ENCODE measurements at places on chromosomes 16 and 17.

- peak; percentile 13 for DNase-seq
These were observed 1.1 kb downstream of the ANKRD11 start for GRCh38 chr16:89489040-89489897.

DNA sequence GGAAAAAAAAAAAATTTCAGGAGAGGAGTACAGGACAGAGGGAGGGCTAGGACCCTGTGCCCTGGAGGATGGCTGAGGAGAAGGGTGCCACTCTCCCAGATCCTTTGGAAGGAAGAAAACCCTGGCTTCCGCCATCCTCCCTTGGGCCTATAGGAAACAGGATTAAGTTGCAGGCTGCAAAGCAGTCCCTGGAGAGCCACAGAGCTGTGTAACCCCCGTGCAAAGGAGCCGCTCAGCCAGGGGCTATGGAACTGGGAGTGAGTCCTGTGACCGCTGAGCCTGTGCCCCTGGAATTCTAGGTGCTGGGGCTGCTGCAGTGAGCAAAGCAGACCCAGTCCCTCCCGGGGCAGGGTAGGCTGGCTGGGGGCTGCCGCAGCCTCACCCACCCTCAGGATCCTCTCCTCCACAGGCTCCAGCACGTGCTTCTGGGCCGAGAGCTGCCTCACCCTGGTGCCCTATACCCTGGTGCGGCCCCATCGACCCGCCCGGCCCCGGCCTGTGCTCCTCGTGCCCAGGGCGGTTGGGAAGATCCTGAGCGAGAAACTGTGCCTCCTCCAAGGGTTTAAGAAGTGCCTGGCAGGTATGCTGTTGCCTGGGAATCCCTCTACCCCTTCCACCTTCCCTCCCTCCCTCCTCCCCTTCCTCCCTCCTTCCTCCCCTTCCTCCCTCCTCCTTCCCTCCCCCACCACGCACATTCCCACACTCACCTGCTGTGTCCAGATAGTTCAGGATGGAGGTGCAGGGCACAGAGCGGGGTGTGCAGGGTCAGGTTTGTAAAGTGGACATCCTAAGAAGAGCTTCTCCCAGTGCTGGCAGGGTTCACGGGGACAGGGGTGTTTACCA lies 15.3 kb downstream of the SGSH start:
- no peak for DNase-seq

GRCh38 chr16:67342616-67343015 lies 16.0 kb downstream of the LRRC36 start:
- DNase-seq: no peak

- no peak for DNase-seq
These were observed 5.8 kb upstream of the RARA start for GRCh38 chr17:40303009-40303657.

DNA sequence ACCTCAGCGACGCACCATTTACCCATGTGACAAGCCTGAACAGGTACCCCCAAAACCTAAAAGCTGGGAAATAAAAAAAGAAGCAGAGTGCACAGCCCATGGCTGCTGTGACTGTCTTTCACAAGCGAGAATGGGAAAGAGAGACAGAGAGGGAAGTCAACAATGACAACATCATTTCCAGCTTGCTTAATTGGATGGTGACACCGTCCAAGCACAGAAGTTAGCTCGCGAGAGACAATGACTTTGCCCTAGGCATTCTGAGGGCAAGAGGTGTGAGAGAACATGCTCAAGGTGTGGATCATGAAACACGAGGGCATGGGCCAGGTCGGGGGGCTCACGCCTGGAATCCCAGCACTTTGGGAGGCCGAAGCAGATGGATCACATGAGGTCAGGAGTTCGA lies 19.3 kb upstream of the NSMCE1 start:
- DNase-seq: no peak

- no peak for DNase-seq
These were observed 10.0 kb upstream of the HES7 start for GRCh38 chr17:8133941-8134340.

DNA sequence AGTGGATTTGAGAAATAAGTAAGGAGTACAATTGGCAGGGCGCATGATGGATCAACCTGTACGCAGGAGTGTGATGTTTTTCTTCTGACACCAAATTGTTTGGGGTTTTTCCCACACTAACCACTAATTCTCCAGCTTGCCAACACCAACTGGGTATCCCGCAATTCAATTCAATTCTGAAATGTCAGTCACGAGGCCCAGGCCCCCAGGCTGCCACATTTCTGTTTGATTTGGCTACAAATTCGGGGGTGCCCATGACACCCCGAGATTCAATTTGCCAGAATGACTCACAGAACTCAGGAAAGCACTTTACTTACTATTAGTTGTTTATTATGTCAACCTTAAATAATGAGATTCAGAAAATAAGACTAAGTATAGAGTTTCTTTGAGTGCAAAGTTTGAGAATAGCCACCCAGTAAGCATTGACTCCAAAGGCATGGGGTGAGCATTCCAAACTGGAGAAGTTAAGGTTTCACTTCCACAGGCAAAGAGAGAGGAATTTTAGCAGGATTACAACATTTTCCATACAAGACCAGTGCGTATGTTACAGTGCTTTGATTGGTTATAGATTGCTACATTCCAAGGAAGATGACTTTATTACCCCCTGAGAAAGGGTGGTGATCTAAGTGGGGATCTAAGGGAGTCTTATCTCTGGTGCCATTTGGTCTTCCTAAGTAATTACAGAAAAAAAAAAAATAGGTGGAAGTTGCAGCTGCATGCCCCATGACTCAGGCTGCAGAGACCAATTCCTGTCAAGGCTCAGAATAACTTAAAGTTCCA lies 11.5 kb downstream of the SLC46A1 start:
- no peak for DNase-seq

DNA sequence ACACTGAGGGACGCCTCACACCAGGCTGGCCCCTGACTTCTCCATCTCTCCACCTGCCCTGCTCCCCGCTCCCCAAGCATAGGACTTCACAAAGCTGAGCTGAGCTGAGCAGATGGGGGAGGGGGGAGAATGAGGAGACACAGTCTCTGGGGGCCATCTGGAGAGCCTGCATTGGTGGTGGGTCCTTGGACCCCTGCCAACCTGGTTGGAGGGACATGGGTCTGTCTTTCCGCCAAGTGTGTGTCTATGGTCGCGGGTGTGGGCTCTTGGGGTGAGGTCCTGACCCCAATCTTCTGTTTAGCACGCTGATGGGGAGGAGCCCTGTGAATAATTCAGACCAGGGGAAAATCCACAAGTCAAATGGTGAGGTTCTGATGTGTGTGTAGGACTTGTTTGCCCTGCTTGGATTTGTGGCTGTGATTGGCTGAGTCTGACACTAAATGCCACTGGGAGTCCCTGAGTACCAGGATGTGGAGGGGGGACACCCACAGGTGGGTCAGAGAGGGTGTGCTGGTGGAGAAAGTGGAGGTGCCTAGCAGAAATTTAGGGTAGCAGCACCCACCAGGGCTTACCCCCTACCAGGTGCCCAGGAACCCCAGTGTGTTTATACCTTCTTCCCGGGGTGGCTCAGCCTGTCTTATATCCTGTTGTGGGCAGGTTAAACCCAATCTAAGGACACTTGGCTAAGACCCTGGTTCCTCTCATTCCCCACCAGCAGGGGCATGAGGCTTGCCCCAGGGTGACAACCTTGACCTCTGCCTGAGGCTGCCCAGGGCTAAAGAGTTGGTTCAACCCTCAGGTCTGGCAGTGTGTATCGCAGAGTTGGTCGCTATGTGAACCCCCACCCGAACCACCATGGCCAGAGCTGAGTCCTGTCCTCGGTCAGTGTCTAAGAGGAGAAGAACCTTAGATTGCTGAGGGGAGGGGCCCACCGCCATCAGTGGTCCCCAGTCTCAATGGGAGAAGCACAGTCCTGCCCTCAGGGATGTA lies 2.1 kb downstream of the FMNL1 start:
- DNase-seq: no peak

GRCh38 chr16:50881331-50881830 lies 139.5 kb downstream of the CYLD start:
- no peak for DNase-seq

DNA sequence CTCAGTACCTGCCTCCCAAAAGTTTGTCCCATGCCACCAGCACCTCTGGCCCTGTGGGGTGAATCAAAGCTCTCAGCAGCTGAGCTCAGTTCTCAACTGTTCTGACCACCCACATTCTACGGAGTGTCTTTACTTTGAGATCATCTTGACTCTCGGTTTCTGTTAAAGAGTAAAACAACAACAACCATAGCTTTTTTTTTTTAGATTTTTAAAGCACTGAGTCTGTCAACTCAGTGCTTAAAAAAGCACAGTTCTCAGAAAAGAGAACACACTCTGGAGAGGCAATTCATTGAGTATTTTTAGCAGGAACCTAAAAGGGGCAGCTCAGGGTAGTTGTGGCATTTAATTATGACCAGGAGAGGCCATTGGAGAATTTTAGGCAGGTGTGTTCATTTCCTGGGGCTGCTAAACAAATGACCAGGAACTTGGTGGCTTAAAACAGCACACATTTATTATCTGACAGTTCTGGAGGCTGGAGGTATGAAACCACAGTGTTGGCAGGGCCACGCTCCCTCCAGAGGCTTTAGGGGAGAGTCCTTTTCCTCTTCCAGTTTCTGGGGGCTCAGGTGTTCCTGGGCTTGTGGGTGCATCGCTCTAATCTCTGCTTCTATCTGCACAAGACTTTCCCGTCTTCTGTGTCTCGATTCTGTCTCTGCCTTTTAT lies 6.7 kb upstream of the WFIKKN2 start:
- DNase-seq: no peak

DNA sequence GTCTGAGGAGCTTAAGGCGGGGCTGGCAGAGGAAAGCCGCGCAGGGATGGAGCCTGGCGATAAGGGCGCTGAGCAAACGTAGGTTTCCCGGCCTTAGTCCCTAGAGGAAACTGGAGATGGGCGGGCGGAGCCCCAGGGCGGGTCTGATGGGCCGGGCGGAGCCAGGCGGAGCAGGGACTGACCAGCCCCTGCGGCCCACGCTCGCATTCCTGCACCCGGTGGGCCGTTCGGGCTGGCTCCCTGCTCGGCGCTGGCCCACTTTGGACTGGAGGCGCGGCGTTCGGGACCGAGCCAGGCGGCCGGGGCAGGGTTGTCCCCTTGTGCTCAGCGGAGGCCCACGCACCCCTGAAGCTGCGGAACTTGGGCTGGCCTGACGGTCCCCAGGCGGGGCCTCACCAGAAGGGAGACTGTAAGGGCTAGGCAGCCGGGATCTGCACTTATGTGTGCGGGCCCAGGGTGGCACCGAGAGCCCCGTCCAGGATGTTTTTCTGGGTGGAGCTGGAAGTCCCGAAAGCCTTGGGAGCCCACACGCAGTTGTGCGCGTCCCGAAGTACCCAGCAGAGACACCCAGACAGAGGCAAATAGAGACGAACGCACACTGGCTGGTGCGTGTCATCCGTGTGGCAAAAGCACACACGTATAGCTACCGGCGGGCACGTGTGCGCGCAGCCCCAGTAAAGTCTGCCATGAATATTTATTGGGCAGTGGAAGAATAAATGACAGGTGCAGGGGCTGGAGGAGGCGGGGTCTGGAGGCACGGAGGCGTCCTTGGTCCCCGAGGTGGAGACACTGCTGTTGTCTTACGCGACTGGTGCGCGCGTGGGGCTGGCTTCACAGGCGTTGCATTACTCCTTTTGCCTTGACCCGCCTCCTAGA lies 1.4 kb downstream of the PYDC1 start:
- DNase-seq: no peak

- no peak for DNase-seq
These were observed 96.1 kb upstream of the ELAC2 start for GRCh38 chr17:13113821-13114525.

GRCh38 chr17:73936908-73937627 lies 266.4 kb upstream of the RPL38 start:
- no peak for DNase-seq

- no peak for DNase-seq
These were observed 166.8 kb upstream of the TBX2 start for GRCh38 chr17:61232871-61233270.

DNA sequence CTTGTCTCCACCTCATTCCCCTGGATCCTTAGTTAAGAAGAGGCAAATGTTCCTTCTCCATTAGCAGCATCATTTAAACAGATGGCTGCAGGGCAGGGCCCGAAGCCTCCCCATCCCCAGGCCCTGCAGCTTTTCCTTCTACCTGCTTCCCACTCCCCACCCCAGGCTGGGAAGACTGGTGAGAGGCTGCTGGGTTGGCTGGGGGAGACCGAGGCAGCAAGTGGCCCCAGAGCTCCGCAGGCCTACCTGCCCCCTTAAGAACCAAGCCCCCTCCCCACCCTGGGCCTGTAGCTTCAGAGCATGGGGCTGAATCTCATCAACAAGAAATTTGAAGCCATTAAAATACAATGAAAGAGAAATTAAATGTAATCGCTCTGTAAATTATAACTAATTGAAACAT lies 22.1 kb upstream of the RPL38 start:
- DNase-seq: no peak

GRCh38 chr16:22924492-22924891 lies 110.5 kb downstream of the HS3ST2 start:
- no peak for DNase-seq

GRCh38 chr17:80125656-80126448 lies 21.1 kb downstream of the EIF4A3 start:
- no peak for DNase-seq

All from NCI-H1048 (cell line).